ENCODE measurements at places on chromosomes 6 and 20. TPM values are rescaled to one million over a fixed set of nuclear protein-coding genes. Genes with fewer than 3 reads are reported as not detected.

SLC24A3 gene
- not detected for total RNA-seq

CYP39A1 gene
- 0.19 TPM for total RNA-seq

PTK7 gene
- total RNA-seq: 110 TPM

PHACTR2 gene
- 28.1 TPM for total RNA-seq

TRAPPC3L gene
- not detected for total RNA-seq

TRIM31 gene
- total RNA-seq: not detected

CCM2L gene
- total RNA-seq: not detected

HLA-DOA gene
- not detected for total RNA-seq
